ENCODE measurements at places on chromosomes 6 and 20.

GRCh38 chr6:44120692-44121443, 6.4 kb downstream of the MRPL14 start:
- no peak for DNase-seq

GRCh38 chr6:1337791-1338190, 25.9 kb downstream of the FOXQ1 start:
- DNase-seq = no peak

GRCh38 chr6:156660389-156660788, 116.8 kb upstream of the ARID1B start:
- DNase-seq = no peak

DNA sequence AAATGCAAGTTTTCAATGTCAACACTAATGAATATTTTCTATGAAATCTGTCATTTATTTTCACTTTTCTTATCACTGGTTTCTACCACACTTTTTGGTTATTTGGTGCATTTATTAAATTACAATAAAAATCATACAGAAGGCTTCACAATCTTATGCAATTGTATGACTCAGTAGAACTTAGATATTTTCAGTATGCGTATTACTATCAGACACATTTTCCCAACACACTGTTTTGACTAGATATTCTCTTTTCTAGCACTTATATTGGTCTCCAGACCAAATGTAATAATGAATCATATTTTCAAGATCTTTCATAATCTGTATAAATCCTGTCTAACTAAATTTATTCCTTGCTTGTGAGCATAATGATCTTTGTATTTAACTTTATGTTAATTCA, 74.1 kb downstream of the FAM83B start:
- DNase-seq = no peak

- DNase-seq = no peak
Observed at GRCh38 chr6:163036160-163036645, 308.4 kb downstream of the PACRG start.

GRCh38 chr6:149128489-149129145, 188.9 kb upstream of the TAB2 start:
- DNase-seq = no peak

- no peak for DNase-seq
Observed at GRCh38 chr20:12961725-12962124, 47.0 kb upstream of the SPTLC3 start.

DNA sequence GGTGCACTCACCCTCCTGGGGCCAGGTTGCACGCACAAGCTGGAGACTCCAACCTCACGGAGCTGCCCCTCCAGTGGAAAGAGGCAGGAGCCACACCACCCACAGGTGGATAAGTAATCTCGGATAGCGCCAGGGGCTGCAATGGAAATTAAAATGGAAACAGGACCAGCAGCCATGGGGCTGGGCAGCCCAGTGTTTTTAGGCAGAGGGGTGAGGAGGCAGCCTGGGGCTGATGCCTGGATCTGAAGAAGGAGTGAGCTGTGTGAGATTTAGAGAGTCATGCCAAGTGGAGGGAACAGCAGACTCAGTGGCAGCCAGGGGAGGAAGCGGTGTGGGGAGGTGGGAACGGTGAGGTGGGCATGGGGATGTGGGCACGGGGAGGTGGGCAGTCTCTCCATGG, 275.6 kb downstream of the SMOC2 start:
- no peak for DNase-seq

GRCh38 chr6:121237859-121238258, 96.4 kb downstream of the TBC1D32 start:
- DNase-seq = no peak

GRCh38 chr6:105389543-105389942, 13.3 kb downstream of the PREP start:
- no peak for DNase-seq

GRCh38 chr6:10487668-10488327, 33.4 kb upstream of the GCNT2 start:
- DNase-seq = no peak

- no peak for DNase-seq
Observed at GRCh38 chr6:123616942-123617341, 19.8 kb downstream of the TRDN start.

- no peak for DNase-seq
Observed at GRCh38 chr6:148761527-148762011, 14.7 kb downstream of the UST start.

- DNase-seq = peak; percentile 13
Observed at GRCh38 chr6:53119349-53119748, 29.3 kb downstream of the GCM1 start.

DNA sequence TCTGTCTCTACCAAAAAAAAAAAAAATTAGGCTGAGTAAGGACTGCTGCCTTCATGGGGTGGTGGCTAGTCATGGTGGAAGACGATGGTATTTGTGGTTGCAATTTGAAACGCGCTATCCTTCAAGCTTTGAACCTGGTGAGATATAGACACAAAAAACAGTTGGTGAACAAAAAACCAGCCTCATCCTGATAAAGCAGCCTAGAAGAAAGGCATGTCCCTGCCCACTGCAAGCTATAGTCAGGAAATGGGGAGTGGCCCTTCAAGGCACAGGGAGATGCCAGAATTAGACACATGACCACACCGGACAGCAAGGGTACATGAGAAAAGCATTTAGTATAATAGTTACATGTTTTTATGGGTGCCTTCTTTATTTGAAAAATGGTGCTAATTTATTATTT, 193.6 kb downstream of the NFATC2 start:
- DNase-seq = no peak

DNA sequence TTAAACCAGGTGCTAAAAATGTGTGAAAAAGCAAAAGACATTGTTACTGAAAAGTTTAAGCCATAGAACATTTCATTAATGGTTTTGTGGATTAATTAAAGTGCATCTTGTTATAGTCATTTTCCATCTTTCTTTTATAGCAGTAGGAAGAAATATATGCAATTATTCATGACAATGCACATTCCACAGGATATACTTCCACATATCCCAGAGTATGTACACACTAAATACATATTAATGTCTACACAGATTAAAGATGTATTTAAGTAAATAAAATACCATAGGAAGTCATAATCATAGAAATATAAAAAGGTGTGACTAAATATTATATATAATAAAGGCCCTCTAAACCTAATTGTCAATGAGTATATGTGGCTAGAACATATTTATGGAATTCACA, 578.8 kb downstream of the PHF3 start:
- DNase-seq = no peak

- DNase-seq = no peak
Observed at GRCh38 chr20:48951646-48952045, 30.1 kb downstream of the ARFGEF2 start.

- no peak for DNase-seq
Observed at GRCh38 chr6:106103728-106104109, 17.6 kb downstream of the PRDM1 start.

DNA sequence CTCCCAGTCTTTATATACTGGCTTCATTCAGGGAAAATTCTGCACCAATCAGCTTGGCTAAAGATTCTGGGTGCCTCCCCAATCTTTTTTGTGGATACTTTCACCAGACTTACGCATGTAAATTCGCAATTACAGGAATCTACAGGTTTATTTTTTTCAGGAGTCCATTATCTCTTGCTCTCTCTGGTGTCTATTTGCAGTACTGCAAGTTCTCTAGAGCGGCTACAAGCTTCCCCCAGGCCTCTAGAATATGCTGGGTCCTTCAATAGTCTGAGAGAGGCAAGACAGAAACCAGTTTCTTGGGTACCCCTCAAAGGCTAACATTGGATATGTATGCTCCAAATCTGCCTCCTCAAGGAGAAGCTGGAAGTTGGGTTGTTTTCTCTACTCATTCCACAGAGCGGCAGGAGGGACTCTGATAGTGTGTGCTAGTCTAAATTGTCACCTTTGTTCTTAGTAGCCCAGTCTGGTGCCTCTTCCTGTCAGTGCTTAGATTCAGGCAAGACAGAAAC, 58.5 kb downstream of the SUN5 start:
- DNase-seq = peak; percentile 20

DNA sequence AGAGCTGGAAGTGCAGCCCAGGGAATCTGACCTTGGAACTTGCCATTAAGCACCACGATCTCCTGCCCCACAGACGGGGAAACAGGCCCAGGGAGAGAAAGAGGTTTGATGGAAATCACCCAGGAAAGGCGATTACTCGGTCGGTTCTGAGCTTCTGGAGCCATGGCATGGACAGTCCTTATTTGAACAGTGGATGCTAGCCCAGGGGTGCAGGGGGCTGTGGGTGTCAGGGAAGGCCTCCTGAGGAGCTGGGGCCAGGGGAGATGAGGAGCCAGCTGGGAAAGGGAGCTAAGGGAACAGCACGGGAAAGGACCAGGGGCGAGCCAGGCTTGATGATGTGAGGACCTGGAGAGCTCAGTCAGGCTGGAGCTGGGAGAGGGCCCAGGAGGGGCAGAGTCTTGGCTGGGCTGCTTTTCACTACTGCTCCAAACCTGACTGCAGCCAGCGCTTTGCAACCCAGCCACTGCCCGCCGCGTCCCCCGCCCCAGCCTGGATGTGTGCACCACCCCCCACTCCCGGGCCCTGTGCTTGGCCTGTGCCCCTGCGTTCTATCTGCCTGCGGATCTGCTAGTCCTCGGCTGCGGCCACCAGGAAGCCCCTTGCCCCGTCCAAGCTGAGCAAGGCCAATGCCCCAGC, 17.8 kb downstream of the SUN5 start:
- no peak for DNase-seq

GRCh38 chr20:38658879-38659596, 57.4 kb downstream of the ARHGAP40 start:
- no peak for DNase-seq

Measured in A172 (cell line).